Thoracic aorta (tissue), 2 donors: ENCODE measurements at places on chromosomes 11 and 22. TPM values are rescaled to one million over a fixed set of nuclear protein-coding genes. Genes with fewer than 3 reads are reported as not detected.
A peak's percentile ranks its signal among the peaks of the same experiment; 100 is the strongest.

DNA sequence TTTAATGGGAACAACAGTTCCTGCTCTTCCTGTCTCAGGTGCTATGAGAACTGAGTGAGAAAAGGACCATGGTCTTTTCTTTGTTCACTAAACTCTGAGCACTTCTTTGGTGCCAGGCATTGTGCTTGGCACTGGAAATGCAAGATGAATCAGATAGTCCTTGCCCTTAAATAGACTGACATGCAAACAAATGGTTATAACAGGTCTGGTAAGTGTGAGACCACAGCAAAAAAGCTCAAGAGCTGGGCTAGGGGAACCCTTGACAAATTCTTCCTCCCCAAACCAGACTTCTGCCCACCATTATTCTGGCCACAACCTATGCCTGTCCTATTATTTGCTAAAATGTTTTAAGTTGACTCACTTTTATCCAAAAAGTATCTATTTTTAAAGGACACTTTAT lies 5.1 kb downstream of the SLC43A3 start:
- H3K27me3 ChIP-seq, result no peaks in the 10 kb centered on the region
- no peak overlapping the region for H3K4me3 ChIP-seq
- peaks cover 21% of the 10 kb centered on the region for H3K36me3 ChIP-seq
- no peak for DNase-seq
- H3K4me1 ChIP-seq, result peaks cover 29% of the 10 kb centered on the region

The MCAM gene
- total RNA-seq, result 6,698 TPM

GRCh38 chr11:122097419-122098001 lies 18.5 kb downstream of the BLID start:
- H3K27ac ChIP-seq, result peak overlapping the region; percentile 91
- DNase-seq, result no peak
- no peaks in the 10 kb centered on the region for H3K36me3 ChIP-seq
- H3K4me1 ChIP-seq, result peaks cover 25% of the 10 kb centered on the region
- H3K4me3 ChIP-seq, result peak overlapping the region; percentile 91

DNA sequence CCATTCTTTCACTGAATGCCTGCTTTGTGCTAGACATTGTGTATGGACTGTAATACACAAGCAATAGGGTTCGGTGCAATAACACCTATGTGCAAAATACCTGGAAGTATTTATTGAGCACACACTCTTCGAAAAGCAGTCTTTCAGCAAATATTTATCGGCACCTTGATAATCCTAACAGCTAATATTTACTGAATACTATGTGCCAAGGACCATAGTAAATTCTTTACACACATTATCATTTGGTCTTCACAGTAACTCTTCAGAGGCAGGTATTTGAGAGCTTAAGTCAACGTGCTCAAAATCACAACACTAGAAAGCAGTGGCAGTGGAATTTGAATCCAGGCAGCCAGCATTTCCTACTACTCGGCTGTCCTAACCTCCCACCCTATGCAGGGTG lies 2.2 kb downstream of the B3GNT6 start:
- H3K4me1 ChIP-seq, result no peaks in the 10 kb centered on the region
- H3K27me3 ChIP-seq, result no peaks in the 10 kb centered on the region
- H3K4me3 ChIP-seq, result no peak overlapping the region
- no peaks in the 10 kb centered on the region for H3K36me3 ChIP-seq
- no peak overlapping the region for H3K27ac ChIP-seq

GRCh38 chr11:59040607-59041006 lies 45.5 kb upstream of the GLYATL1B start:
- no peak for DNase-seq
- no peak overlapping the region for H3K27ac ChIP-seq
- no peaks in the 10 kb centered on the region for H3K4me1 ChIP-seq

DNA sequence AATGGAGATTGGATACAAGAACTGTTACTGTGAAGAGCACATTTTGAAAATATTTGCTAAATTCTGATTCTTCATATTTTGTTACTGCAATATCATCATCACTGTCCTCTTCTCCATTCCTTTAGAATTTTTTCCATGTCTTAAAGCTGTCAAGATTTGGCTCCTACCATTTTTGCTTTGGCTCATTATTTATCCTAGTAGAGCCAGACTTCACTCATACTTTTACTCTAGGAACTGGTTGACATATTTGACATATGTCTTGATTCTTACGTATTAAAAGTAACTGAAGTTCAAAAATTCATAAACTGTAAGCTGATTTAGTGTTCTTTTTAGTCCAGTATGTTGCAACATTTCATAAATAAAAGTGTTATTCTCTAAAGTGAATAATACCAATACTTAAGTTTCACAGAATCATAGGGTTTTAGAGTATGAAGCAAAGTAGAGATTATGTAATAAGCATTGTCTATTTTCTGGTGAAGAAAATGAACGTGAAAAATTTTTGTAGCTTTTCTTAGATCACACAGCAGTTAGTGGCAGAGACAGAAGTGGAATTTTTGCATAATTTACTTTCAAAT lies 225.6 kb downstream of the TMEM135 start:
- H3K27me3 ChIP-seq, result no peaks in the 10 kb centered on the region
- no peak overlapping the region for H3K27ac ChIP-seq
- H3K4me3 ChIP-seq, result no peak overlapping the region
- no peak for DNase-seq

DNA sequence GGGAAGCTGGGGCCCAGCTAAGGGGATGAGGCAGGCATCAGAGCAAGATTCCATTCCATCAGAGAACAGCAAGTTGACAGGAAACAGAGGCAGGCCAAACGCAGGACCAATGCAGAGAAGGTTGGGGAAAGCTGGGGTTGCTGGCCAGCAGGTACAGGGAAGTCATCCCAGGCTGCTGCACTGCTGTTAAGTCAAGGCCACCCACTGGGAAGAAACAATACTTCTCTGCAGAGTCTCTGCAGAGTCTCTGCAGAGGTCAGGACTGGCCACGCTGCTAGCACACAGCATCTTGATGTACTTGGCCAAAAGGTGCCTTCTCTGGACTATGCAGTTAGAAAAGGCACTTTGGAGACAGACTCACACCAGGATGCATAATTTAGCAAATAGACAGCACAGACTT lies 68.5 kb upstream of the CSNK2A3 start:
- DNase-seq, result no peak
- no peak overlapping the region for H3K4me3 ChIP-seq
- H3K4me1 ChIP-seq, result peaks cover 3% of the 10 kb centered on the region
- H3K27me3 ChIP-seq, result no peaks in the 10 kb centered on the region

The OR5F1 gene
- total RNA-seq, result not detected

The RFPL1 gene
- not detected for total RNA-seq
